ENCODE measurements at places on chromosomes 13 and 19.
A peak's percentile ranks its signal among the peaks of the same experiment; 100 is the strongest.

GRCh38 chr13:97028441-97029299 lies 34.4 kb upstream of the OXGR1 start:
- peak; percentile 36 for DNase-seq

DNA sequence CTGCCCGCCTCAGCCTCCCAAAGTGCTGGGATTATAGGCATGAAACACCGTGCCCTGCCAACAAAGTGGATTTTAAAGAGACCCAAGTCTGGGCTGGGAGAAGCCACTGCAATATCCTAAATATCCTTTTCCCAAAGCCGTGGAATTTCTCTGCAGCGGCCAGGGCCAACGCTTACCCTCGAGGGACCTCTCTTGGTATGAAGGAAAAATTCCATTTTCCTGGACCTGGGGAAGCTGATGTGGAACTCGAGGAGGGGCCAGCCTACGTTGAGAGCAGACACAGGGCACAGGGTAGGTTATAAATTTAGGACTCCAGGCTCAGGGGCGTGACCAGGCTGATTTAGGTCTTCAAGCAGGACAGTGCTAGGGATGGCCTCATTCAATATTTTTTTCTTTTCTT lies 17.7 kb upstream of the UPF1 start:
- no peak for DNase-seq

GRCh38 chr19:35306473-35307246 lies 14.7 kb downstream of the MAG start:
- no peak for DNase-seq

DNA sequence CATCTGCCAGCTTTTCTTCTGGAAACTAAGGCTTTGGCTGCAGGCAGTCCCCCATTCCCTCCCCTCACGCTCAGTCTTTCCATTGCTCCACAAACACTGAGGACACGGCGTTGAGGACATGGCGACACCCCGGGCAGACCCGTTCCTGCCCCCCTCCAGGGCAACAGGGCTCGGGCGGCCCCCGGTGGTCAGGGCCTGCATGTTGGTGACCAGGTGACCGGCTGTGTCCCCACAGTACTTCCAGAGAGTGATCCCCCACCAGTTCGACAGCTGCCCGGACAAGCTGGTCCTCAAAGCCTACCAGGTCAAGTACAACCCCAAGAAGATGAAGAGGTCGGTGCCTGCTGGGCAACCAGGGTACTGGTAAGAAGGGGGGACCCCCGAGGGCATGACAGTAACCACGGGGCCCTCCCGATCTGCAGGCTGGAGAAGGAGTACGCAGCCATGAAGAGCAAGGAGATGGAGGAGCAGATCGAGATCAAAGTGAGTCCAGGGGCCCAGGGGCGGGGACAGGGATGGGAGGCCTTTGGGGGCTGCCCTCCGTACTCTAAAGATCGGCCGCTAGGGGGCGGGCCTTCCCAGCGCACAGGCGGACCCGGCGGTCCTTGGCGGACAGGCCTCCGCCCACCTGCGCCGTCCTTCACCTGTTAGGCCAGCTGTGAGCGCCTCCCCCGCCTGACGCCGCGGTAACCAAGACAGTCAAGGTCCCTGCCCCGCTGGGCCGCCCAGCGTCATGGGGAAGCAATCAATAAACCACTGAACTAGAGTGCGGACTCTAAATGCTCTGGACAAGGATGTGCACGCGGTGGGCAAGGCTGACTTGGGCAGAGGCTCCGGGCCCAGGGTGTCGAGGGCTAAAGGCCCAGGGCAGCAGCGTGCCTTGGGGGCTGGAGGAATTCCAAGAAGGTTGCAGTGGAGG lies 21.1 kb downstream of the PRR36 start:
- peak; percentile 60 for DNase-seq

GRCh38 chr13:20738616-20739015 lies 35.1 kb downstream of the IL17D start:
- no peak for DNase-seq

- no peak for DNase-seq
These were observed 58.7 kb downstream of the MRPL57 start for GRCh38 chr13:21235174-21235573.
